ENCODE measurements at places on chromosomes 2 and 18. TPM values are rescaled to one million over a fixed set of nuclear protein-coding genes. Genes with fewer than 3 reads are reported as not detected.

DNA sequence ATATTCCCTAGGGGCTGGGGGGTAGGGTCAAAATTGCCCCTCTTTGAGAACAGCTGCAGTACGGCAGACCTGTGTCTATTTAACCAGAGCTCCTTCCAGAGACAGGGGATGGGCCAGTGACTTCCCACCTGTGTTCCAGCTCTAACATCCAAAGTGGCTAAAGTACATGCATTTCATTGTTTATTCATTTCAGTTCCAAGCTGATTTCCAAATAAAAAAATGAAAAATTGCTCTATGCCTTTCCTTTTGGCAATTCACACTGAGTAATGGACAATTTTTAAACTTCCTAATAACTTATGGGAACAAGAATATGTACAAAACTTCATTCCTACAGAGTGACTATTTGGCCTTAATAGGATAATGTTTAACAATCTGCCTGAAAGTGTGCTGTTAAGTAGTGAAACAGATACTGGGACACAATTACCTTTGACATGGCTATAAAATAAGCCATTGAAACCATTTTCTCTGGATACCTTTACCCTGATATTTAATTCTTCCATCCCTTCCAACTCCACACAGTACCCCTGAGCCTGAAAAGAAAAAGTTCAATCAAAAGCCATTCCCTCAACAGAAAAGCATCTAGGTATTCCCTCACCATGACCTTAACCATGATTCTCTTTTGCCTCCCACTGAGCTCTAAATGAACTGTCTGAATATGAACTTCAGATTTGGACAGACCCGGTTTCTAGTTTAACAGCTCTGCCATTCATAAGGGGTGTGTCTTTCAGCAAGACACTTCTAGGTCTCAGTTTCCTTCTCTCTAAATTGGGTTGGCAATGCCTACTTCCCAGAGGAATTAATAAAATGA lies 73.1 kb downstream of the RDH14 start:
- DNase-seq, result no peak

DNA sequence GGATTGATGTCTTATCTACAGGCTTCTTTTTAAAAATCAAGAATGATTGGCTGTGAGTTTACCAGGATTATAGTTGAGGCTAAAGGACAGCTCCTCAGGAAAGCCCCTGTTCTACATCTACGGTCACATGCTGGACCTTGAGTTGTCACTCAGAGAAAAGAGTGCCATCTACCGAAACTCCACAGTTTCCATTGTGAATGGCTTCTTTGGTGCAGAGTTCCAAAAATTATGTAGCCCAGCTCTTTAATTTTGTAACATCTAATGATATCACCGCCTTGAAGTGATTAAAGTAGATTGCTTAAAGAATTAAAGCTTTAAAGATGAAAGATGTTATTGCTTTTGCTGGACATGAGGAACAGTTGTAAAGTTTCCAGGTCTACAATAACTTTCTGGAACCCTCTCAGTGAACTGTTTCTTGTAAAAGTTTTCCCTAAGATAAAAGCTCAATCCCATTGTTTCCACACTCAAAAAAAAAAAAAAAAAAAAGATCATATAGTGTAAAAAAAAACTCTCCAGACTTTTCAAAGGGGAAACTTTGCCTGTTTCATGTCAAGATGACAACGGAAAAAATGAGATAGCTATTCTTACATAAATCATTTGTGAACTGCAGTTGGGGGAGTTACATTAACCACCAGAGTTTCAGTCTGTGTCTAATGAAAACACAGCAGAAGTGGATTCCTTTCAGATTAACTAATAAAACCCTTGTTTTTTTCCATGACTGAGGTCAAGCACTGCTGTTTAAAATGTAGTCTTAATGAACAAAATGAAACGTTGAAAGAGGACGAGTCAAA lies 4.3 kb downstream of the COL3A1 start:
- no peak for DNase-seq

DNA sequence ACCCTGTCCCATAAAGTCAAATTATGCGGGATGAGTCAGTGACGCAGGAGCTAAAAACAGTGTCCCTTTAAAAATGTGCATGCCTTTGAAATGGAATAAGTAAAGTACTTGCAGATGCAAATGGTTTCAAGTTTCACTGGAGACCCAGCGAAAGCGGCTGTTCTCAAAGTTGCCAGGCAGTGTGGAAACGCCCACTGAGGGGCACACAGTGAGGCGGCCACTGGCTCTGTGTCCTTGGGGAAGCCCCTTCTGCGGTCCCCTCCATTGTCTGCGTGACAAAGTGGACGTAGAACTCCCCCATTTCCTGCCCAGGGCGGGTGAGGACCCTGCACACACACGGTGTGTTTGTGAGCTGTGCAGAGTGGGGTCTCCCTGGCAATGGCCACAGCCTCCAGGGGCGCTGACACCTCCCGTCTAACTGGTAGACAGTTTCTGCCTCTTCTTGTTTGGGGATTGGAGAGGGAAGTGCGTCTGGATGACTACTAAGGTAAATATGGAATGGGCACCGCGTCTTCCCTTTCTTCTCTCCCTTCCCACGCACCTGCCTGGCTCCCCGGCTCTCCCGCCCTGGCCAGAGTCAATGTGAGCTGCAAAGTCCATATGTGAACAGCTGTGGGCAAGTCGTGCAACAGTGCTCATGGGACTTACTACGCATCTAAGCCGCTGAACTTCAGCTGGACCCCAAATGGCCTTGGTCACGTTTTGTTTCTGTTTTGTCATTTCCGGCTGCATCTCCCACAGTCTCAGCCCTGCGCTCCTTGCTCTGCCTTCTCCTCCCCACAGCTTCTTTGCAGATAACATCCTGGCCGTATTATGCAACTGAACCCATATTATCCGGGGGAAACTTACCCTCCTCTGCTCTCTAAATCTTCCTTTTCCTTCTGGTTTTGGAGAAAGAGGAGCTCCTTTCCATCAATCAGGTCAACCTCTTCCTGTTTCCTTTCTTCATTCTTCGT lies 33.7 kb upstream of the ZNF516 start:
- no peak for DNase-seq

DNA sequence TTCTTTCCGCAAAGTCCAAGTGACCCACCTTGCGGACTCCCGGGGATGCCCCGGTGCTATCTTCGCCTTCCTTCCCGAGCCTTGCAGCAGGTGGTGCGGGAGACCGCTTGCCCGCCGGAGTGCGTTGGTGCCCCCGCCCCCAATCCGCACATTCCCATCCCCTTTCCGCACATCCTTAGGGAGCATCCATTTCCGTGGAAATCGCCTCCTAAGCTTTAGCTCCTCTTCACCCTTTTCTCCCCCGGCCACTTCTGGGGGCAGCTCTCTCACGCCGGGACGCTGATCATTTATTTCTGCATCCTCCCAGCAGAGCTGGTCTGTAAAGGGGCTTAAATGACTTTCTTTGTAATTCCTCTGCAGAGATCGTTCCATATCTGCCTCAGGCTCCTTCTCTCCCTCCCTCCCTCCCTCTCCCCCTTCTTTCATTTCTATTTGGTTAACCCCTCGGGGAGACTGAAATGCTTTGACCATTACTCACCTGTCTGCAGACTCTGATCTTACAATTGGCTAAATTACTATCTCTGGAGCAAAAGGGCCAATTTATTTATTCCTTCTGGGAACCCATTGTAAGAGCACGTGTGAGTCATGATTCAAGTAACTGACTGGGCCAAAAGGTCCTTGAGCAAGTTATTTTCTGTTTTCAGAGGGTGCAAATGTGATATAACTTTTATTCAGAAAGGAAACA lies 1.3 kb upstream of the LYPD1 start:
- no peak for DNase-seq

- DNase-seq, result no peak
These were observed 248.7 kb downstream of the RNF152 start for GRCh38 chr18:61643884-61644647.

DNA sequence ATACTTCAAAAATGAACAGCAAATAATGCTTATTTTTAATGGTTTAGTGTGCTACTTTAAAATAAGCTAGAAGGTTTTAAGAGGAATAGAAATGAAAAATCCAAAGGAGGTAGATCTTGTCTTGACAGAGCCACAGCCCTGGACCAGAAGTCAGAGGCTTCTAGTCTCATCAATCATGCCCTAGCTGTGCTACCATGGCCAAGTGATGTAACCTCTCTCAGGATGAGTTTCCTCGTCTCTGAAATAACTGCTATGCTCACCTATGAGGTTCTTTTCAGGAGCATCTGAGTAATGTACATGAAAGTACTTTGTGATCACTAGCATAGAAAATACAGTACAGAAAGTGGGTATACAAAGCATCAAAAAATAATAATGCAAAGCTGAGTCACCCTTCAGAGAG lies 248.4 kb downstream of the PID1 start:
- no peak for DNase-seq

- DNase-seq, result no peak
These were observed 60.0 kb upstream of the NOSTRIN start for GRCh38 chr2:168742258-168742932.

- no peak for DNase-seq
These were observed 105.3 kb downstream of the HDAC4 start for GRCh38 chr2:239295377-239296019.

DNA sequence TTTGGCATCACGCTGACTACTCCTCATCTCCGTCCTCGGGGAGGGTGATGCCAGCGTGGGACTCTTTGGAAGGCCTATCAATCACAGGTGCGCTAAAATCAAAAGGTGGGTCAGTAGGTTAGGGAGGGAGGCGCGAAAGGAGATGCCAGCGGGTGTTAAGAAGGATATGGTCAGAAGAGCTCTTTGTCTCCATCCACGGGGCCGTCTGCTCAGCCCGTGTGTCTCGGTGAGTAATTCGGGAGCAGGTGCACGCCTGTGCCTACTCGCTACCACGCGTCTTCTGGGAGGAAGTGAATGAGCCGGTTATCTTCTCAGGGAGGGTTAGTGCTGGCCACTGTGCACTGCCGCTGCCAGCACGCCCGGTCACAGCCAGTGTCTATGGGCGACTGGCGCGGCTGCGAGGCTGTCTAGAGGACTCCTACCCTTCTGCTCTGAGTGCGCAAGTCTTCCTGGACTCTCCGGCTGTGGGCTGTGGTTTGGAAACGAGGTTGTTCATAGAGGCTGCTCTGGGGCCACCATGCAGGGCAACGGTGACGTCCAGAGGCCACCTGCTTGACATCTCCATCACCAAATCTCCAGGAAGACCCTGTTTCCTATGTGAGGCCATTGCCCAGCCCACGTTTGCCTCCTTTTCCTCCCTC lies 153.4 kb downstream of the MBP start:
- no peak for DNase-seq

LYPD6B gene
- total RNA-seq, result 85.3 TPM

REG1B gene
- total RNA-seq, result not detected

NAT8 gene
- not detected for total RNA-seq

ZAP70 gene
- 3.0 TPM for total RNA-seq
